ENCODE measurements at places on chromosomes 13 and 19.

DNA sequence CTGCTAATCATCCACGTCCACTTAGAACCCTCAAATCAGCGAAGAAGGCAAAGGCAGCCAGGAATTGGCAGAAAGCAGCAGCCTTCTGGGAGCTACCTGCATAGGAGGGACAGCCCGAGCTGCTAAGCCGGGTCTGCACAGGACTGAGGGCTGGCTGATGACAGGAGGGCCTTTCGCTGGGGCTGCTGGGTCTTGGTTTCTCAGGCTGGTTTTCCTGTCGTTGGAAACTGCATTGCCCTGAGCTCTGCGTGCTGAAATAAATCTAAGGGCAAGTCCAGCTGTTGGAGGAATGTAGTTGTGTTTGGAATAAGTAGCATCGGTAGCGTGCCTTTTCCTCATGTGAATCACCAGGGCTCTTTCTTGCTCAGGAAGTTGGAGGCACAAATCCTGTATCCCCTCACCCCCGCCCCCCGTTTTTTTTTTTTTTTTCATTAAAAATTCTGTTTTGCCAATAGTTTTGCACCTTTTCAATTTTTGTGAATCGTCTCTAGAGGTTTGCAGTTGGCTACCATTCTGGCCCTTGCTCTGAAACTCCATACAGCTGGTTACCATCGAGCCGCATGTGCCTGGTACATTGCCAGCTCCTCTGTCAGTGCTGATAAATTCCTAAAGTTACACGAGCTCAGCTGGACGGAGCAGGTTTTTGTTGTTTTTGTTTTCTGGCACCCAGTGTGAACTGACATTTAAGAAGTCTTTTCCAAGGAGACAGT, 193.9 kb upstream of the RNF113B start:
- peak; percentile 69 for DNase-seq

GRCh38 chr13:23392925-23393645, 40.4 kb downstream of the SACS start:
- no peak for DNase-seq

DNA sequence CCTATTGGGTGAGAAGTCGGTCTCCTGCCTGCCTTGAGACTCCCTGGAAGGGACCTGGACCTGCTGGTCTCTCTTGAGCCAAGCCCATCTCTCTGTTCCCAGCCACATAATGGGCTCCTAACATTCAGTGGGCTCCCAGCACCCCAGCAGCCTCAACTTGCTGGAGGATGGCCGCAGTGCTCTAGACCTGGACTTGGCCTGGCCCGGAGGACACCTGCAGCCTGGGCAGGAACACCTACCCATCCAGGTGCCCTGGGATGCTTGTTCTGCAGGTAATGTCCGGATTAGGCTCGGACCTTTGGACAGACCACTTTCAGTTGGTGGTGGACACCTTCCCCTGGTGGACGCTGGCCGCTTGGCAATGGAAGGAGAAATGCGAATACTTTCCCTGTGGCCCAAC, 214.6 kb downstream of the URI1 start:
- DNase-seq = no peak

GRCh38 chr13:110774490-110774889, 61.0 kb downstream of the ING1 start:
- no peak for DNase-seq

DNA sequence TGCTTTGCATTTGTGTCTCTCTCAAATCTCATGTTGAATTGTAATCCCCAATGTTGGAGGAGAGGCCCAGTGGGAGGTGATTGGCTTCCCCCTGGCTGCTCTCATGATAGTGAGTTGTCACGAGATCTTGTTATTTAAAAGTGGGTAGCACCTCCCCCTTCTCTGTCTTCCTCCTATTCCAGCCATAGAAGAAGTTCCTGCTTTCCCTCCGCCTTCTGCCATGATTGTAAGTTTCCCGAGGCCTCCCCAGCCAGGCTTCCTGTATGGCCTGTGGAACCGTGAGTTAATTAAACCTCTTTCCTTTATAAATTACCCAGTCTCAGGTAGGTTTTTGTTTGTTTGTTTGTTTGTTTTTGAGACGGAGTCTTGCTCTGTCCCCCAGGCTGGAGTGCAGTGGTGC, 3.8 kb downstream of the LILRA4 start:
- DNase-seq = no peak

DNA sequence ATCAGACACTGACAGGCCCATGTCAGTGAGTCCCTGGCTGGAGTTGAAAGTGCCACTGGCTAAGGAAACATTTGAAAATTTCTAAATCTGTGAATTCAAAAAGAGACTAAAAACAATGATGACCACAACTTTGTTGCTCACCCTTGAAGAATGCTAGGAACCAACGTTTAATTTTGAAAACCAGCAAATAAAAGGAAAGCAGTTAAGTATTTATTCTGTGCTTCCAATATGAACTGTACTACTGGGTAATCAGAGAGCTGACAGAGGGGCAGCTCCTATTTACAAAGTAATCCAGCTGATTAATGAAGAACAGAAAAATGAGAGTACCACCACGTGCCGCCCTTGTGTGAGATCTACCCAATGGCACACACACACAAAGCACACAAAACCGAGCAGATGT, 44.7 kb upstream of the LATS2 start:
- DNase-seq = no peak
